ENCODE measurements at places on chromosomes 2 and 18.

- no peak for DNase-seq
Measured at GRCh38 chr2:126880817-126881216, 17.9 kb upstream of the TEX51 start.

DNA sequence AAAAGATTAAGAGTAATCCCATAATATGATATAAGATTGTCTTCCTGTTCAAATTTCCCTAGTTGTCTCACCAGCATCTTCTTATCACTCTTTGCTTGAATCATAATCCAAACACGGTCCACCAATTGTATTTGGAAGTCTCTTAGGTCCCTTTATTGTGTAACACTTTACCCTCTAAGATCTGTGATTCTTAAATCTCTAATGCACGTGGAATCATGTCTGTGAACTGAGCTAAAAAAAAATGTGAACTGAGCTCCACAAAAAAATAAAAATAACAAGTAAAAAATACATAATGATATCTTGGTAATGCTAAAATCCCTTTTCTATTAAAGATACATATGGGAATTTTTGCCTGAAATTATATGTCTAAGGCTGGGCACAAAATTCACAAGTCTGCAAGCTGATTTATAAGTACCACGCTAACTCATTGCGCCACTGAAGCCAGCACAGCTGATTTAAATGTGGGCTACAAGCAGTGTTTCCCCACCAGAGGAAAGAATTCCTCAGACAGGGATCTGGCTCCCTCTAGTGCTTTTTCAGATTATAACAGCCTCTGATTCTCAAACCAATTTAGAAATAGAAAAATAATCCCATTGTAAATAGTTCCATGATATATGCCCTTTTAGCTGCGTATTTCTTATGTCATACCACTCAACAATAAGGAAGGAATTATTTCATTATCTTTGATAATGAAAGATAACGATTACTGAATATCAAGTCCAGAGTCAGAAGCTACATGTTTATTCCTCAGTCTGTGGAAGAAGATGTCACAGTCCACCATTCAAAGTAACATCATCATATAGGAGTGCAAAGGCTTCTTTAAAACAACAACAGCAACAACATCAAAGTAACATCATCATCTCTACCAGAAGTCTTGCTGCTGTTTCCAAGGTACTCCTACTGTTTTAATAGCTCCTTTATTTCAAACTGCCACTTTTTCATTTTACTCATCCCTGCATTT, 22.9 kb downstream of the RBM43 start:
- peak; percentile 52 for DNase-seq

DNA sequence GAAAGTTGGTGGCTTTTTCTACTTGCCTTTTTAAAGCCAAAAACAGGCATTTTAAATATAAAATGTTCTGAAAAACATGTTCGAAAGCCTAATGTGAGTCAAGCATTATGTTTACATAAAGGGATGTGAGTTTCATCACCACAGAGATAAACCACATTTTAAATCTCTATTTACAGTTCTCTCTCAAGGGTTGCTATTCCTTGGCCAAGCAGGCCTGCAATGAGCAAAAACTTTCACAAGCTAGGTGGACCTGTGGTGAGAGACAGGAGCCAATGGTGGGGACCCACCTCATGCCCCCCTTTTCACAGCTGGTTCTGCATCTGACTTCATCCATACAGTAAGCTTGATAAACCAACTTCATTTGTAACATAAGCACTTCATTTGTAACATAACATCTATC, 65.1 kb downstream of the CUL3 start:
- DNase-seq = no peak

DNA sequence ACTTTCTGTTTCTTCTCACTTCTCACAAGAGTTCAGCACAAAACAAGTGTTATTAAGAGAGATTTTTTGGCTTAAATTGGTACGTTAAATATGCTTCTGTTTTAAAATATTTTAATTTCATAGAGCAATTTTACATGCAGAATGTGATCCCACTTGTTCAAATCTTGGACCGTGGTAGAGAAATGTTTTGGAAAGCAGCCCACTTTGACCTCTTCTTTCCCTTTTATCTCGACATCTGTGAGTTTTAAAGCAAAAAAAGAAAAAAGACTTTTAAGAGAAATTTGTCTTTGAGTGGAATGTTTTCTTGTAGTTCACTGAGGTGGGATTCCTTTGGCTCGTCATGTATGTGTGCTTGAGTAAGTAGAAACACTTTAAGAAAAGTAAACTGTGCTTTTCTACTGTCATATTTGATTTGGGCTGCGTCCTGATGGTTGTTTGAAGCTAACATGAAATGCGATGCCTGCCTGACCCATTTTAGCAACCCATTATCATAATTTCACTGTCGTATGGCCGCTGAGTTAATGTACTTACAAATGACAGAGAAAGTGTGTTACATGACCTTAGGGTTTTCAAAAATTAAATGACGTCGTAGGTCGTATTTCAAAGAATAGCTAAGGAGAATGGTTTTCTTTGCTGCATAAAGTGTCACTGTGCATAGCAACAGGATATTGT, 54.5 kb downstream of the TSHZ1 start:
- no peak for DNase-seq

GRCh38 chr2:71778936-71779773, 325.8 kb downstream of the DYSF start:
- DNase-seq = no peak

GRCh38 chr2:46001741-46002506, 295.3 kb upstream of the EPAS1 start:
- DNase-seq = no peak

GRCh38 chr2:219020604-219021365, 20.5 kb downstream of the CFAP65 start:
- no peak for DNase-seq

- DNase-seq = no peak
Measured at GRCh38 chr2:98903064-98903355, 33.0 kb downstream of the CRACDL start.

DNA sequence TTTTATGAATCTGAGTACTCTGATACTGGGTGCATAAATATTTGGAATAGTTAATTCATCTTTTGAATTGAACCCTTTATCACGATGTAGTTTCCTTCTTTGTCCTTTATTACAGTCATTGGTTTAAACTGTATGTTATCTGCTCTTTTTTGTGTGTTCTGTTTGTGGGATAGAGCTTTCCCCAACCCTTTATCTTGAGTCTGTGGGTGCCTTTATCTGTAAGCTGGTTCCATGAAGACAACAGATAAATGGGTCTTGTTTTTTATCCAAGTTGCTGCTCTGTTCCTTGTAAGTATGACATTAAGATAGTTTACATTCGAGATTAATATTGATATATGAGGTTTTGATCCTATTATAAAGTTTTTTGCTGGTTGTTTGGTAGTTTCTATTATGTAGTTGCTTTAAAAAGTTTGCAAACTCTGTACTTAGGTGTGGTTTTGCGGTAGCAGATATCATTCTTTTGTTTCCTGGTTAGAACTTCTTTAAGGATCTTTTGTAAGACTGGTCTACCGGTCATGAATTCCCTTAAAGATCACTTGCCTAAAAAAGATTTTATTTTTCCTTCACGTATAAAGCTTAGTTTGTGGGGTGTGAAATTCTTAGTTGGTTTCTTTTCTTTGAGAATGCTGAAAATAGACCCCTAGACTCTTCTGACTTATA, 1451.3 kb upstream of the SLC39A10 start:
- no peak for DNase-seq

GRCh38 chr18:23992089-23992940, 22.2 kb upstream of the TTC39C start:
- DNase-seq = no peak

GRCh38 chr18:79275992-79276391, 119.7 kb upstream of the NFATC1 start:
- DNase-seq = no peak

GRCh38 chr18:35050028-35050546, 8.9 kb downstream of the MAPRE2 start:
- no peak for DNase-seq

GRCh38 chr2:30731706-30732105, 75.5 kb downstream of the CAPN13 start:
- no peak for DNase-seq

DNA sequence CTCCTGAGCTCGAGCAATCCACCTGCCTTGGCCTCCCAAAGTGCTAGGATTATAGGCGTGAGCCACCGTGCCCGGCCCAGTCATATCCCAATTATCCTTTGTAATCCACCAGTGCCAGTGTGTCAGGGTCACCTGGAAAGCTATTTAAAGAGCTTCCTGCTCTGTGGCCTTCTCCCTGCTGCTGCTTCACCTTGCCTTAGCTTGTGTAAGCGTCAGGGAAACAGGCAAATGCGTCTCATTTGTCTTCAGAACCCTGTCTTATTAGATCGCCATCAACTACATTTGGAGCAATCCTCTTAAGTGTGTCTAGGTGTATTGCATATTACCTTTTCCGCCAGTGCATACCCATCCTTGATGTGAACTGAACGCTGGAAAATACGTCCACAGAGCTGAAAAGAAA, 10.2 kb downstream of the KIF5C start:
- DNase-seq = no peak

- no peak for DNase-seq
Measured at GRCh38 chr2:128622955-128623620, 304.4 kb upstream of the HS6ST1 start.

All from AML-193 (cell line).